Endodermal cell (in vitro differentiated cells): ENCODE measurements at places on chromosomes 2 and 18. TPM values are rescaled to one million over a fixed set of nuclear protein-coding genes. Genes with fewer than 3 reads are reported as not detected.

DNA sequence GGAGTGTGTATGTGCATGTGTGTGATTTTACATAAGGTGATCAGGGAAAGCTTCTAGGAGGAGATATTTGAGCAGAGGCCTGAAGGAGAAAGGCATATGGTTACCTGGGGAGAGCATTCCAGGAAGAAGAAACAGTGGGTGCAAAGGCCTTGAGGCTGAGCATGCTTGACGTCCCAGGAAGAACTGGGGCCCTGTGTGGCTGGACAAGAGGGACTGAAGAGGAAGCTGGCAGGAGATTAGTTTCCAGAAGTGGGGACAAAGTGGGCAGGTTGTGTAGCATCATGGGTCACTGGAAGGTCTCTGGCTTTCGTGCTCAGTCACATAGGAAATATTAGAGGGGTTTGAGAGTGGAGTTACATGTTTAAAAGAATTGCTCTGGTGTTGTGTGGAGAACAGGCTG, 42.0 kb upstream of the POLE4 start:
- no peak for DNase-seq

The TMEM198 gene
- total RNA-seq, result 3.9 and 4.1 TPM in 2 replicates

DNA sequence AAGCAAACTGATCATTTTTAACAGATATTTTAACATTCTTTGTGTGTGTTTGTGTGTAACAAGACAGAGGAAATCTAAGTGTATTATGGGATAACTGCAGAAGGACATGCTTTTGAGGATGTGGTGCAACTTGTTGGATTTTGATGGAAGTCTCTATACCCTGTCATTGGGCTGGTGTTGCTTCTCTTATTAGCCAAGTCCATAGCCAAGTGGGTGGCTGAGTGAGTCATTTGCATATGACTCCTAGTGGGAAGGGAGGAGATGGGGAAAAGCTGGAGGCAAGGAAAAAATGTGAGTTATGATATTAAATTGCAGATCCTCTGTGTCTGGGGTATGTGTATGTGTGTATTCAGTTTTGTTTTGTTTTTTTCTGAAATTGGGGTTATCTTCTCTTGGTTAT, 879.9 kb downstream of the DCC start:
- no peak for DNase-seq

- DNase-seq, result no peak
Measured at GRCh38 chr2:23734416-23734815, 192.5 kb downstream of the ATAD2B start.

DNA sequence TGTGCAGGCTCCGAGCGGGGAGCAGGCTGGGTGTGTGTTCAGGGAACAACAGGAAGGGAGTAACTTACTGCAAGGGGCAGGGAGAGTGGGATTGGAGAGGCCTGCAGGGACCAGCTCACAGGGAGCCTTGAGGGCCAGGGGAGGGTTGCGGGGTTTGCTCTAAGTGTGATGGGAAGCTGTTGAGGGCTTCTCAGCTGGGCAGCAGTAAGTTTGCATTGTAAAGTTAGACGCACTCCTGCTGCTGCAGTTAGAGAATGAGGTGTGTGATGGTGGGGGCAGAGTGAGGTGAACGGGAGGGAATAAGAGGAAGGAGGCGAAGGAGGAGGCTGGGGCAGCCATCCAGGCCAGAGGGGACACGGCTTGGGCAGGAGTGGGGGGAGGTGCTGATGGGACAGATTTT, 53.4 kb downstream of the BOLA3 start:
- no peak for DNase-seq

The HOXD8 gene
- total RNA-seq, result not detected in 2 replicates

DNA sequence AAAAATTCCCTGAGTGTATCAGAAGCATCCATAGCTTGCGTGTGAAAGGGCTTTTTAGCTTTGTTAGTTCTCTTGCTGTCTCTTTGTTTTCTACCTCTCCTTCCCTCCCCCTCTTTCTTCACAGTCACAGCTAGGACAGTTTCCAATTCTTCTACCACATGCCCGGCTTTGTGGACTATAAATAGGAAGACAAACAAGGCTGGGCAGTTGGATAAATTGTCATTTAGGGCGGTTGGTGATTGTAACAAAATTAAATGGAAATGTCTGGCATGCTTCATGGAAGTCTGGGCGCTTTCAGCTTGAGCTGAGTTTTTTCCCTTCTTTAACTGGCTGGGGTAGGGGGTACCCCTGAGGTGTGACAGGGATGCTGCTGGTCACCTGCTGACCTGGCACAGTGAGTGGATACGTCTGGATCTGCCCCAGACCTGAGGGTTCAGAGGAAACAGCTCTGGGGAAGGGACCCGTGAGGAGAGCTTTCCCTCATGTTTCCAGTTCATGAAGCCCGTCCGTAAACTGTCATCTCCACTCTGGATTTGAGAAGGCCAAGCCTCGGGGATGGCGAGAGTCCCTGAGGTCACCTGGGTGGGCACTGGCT, 29.0 kb upstream of the GIGYF2 start:
- DNase-seq, result no peak

The CPLX4 gene
- total RNA-seq, result not detected in 3 replicates

DNA sequence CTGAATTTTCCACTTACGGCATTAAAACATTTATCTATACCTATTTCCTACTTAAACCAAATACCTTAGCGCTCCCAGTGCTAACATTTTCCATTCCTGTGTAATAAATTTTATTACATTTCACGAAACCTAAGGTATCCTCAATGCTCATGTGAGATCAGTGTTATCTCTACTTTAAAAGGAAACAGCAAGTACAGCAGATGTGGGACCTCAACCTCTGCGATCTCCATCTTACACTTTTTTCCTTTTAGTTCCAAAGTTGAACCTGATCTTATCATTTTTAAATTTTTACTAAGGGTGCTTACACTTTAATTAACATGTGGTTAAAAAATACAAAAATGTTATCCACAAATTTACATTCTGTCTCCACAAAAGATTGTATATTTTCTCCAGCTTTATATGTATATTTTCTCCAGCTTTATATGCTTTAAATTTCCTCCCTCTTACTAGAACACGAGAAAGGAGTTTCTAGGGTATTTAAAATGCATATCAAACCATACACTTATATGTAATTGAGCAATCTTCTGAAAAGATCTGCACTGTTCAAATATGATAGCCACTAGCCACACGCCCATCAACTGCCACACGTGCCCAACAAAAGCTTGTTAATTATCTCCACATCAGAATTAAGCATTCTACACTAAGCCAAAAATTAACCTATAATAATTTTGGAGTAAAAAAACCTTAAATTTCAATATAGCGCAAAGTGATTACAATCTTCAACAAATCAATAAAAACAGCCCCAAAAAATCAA, 38.1 kb downstream of the MBOAT2 start:
- no peak for DNase-seq

GRCh38 chr2:233789554-233789953, 11.4 kb downstream of the MROH2A start:
- no peak for DNase-seq

The SERPINB10 gene
- total RNA-seq, result not detected in 3 replicates

- DNase-seq, result peak; percentile 60
Measured at GRCh38 chr2:131521961-131522781, 5.5 kb upstream of the CCDC74A start.

The CIB4 gene
- total RNA-seq, result not detected in 3 replicates

DNA sequence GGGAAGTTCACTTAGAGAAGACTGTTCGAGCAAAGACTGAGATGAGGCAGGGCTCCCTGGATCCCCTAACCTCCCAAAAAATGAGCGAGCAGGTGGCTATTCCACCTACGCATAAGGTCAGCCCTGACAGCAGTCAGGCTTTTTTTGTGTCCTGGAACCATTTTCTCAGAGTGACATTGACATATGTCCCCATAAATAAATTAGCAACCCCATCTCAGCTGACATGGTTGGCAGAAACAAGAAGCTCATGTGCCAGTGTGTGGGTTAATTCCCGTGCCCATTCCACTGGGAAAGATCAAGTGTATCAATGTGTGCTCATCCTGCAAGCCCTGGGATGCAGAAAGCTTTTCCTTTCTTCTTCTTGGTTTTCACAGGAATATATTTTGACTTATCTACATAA, 740.4 kb upstream of the CELF4 start:
- DNase-seq, result no peak

DNA sequence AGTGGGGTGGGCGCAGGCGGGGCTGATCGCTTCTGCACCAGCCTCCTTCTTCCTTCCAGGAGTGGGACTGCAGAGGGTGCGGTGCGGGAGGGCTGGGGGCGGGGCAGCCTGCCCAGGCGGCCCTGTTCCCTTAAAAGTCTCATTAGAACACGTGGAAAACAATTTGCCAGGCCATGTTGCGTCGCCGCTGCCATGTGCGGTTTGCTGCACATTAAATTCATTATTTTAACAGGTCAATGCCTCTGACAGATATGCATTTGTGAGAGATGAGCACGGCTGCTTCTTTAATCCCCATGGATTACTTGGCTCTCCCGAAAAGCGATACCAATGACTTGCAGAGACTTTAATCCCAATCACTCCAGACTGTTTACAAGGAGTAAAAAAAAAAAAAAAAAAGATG, 139.0 kb downstream of the CELF4 start:
- DNase-seq, result no peak

The EFHD1 gene
- total RNA-seq, result 10.8 to 16.2 TPM (median 12.5 TPM) in 3 replicates

GRCh38 chr2:151905963-151906632, 77.9 kb upstream of the ARL5A start:
- no peak for DNase-seq

GRCh38 chr2:40716879-40717278, 265.0 kb upstream of the SLC8A1 start:
- no peak for DNase-seq

- DNase-seq, result no peak
Measured at GRCh38 chr18:6286585-6286984, 128.1 kb downstream of the L3MBTL4 start.
